ENCODE measurements at places on chromosomes 5 and 9. TPM values are rescaled to one million over a fixed set of nuclear protein-coding genes. Genes with fewer than 3 reads are reported as not detected.

DNA sequence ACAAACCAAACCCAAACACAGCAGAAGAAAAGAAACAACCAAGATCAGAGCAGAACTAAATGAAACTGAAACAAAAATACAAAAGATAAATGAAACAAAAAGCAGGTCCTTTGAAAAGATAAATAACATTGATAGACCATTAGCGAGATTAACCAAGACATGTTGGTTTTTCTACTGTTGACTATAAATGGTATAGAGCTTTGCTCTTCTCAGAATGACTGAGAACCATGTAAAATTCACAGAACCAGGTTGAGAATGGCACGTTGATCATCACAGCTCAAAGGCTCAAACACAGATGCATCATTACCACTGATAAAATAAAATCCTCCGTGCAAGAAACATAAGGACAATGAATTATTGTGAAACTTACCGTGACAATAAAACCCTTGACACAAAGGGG, 105.2 kb downstream of the MARCHF11 start:
- DNase-seq: no peak

DNA sequence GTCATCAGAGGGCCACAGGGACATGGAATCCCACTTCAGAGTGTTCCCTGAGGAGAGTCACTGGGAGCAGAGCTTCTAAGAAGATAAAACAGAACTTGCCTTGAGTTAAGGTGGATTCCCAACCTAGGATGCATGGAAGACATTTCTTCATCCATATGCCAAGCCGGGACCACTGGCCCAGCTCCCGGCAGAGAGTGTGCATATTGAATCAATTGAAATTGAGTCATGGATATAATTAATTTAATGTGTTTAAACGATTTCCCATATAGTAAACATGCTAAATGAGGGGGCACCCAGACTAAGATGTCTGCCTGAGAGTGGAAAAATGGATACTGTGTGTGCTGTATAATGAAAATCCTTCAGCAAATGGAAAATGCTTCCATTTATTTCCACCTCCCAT, 194.4 kb upstream of the TBC1D2 start:
- no peak for DNase-seq

DNA sequence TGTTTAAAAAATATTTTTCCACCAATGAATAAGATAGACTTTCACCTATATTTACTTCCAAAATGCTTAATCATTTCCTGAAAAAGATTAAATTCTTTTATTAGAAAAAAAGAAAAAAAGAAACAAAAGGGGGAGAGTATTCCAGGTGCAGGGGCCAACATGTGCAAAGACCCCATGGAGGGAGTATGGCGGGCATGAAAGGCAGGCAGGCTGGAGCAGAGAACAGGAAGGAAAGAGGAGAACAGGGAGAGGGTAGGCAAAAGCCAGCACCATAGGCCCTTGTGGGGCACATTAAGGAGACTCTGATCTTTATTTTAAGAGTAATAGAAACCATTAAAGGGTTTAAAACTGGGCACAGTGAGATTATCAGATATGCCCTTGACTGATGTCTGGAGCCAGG, 16.5 kb upstream of the SAP30L start:
- DNase-seq: no peak

DNA sequence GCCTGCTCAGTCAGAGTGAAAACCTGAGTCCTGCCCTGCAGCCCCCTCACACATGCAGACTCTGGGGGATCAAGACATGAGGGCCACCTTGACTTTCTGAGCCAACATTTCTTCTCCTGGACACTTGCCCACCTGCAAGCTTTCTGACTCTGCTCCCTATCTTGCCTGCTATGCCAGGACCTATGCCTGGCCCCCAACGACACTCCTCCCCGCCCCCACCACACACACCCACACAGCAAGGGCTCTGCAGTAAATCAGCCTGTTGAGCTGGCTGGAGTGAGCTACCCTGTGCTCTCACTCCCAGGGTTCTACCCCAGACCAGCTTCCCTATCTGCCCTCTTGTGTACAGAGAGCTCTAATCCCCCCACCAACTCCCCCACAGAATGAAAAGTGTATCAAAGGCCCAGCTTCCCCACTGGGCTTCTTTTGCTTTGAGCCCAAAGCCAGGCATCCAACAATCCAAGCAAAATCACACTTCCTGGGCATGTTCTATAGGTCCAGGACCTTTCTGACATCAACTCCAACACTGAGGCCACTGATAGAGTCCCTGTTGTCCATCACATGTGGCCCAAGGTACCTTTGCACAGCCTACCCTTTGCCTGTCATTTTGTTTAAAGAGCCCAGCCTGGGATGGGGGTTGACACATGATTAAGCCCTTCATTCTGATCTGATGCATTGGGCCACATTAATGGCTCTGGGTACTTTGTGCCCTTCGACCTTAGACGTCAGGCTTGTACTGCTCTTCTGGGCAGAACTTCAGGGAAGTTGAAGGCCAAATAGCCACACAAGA, 7.2 kb downstream of the PDLIM4 start:
- DNase-seq: no peak

GRCh38 chr5:81151546-81151945, 81.6 kb upstream of the CKMT2 start:
- DNase-seq: peak; percentile 55

DNA sequence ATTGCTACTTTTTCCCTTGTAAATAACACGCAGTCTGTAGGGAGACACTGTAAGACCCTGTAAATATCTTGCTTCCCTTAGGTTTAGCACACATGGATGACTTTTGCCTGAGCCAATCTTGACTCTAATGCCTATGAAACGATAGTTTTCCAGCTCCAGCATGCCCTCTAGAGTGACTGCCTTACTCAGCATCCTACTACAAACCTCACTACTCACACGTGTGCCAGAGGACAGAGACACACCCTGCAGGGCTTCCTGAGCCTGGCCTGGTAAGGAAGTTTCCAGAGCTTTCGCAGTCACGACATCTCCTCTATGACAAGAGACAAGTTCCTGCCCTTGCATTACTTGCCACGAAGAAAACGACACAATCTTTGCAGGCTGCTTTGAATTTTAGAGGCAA, 138.1 kb downstream of the ATPSCKMT start:
- no peak for DNase-seq

- DNase-seq: peak; percentile 76
These were observed 215.4 kb downstream of the GLIS3 start for GRCh38 chr9:4084435-4084818.

GRCh38 chr9:86337469-86338108, 16.6 kb downstream of the TUT7 start:
- DNase-seq: no peak

DNA sequence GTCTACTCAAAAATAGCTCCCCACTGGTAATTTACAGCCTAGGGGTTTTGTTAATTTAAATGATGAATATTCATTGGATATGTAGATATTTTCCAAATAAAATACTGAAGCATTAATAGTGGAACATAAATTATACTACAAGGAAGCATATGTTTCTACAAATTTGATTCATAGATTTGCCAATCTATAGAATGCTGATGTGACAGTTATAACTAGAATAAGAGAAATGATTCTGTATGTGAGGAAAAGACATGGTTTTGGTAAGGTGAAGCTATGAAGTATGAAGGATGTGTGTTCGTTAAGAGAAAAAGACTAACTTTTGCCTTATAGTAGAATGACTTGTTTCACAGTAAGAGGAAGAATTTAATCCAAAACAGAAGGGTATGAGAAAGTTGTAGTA, 61.3 kb downstream of the IARS1 start:
- no peak for DNase-seq

DNA sequence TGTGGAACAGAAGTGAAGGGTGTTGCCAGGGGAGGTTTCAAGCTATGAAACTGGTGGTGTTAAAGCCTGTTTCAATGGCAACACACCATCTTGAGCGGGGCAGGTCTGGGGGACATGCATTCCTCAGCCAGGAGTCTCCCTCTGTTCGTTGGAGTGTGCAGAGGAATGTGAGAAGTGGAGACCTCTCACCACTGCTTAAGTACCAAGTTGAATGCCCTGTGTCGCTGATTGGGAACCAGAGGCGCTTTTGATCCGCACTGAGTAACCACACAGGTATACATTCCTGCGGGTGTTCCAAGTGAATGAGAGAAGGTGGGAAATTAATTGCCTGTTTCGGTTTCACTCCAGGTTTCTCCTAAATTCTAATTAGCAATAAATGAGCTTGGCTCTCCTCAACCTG, 99.4 kb downstream of the LIX1 start:
- DNase-seq: peak; percentile 83

DNA sequence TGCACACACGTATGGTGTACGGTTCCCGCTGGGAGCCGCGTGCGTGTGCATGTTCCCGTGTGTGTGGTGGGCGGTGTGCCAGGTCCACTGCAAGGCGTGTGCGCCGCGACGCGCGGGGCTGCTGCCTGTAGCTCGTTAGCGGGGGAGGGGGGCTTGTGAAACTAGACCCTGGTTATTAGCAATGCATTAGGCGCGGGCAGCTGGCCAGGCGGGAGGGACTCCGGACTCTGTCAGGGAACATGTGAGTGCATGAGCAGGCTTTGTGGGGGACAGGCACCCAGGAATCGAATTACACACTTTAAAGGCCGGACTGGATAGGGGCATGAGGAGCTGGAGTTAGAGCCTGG, 32.2 kb upstream of the ENHO start:
- peak; percentile 84 for DNase-seq

- DNase-seq: peak; percentile 26
These were observed 36.1 kb upstream of the SLC2A8 start for GRCh38 chr9:127360829-127361228.

GRCh38 chr5:169116961-169117461, 183.9 kb downstream of the SLIT3 start:
- DNase-seq: no peak

DNA sequence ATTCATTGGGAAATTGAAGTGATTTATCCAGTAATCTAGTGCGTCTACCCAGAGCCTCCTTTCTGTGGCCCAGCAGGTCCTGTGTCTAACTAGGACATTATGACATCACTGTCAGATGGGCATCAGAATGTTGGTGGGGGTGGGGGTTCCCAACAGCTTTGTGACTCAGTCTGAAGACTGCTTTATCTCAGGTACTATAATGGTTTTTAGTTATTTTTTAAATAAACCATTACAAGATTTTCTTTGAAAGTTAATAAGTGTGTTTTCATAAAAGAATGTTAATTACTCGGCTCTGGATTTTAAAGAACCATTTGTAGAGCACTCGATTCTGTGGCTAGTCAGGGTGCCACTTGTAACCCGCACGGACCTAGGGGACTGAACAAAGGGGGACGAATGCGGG, at the start of gene EQTN:
TSS of gene EQTN (minus strand) at position 101 of the 400 bp plus-strand sequence. CDS start at position 6, 95 bp downstream.
- no peak for DNase-seq

DNA sequence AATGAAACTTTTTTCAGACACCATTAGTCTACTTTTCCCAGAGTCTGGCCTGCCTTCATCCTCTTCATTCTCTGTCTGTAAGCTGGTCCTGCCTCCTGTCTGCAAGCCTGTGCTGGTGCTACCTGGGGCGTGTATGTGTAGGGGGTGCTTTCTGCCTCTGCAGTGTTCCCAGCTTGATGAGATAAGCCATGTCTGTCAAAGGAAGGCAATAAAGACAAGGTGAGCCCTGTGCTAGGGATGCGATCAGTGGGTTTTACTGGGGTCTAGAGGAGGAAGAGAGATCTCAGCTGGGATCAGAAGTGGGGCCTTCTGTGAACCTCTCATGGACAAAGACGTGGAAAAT, 78.0 kb upstream of the TGFBR1 start:
- DNase-seq: no peak

- no peak for DNase-seq
These were observed 128.3 kb downstream of the DOCK2 start for GRCh38 chr5:169765176-169765996.

DNA sequence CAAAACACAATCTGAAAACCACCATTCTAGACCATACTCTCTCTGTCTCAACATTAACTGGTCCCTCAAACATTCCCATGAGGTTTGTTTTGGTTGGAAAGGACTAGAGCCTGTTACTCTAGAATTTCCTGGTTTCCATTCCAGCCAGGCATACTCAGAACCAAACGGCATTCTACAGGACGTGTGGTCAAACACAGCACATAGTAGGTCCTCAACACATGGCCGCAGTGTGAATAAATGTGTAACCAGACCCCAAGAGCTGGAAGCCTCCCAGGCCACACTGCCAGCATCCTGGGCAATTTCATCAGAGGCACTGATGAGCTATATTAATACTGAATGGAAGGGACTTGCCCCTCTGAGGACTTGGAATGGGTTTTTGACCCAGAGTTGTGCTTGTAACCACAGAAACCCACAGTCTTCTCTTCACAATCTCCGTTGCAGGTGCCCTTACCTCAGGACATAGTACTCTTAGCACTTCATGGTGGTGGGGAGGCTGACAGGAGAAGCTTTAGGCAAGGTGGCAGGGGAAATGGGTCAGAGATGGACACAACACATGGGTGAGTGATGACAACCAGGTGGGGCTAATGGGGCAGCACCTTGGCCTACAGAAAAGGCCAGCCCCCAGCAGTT, 66.0 kb downstream of the ZNF366 start:
- no peak for DNase-seq

DNA sequence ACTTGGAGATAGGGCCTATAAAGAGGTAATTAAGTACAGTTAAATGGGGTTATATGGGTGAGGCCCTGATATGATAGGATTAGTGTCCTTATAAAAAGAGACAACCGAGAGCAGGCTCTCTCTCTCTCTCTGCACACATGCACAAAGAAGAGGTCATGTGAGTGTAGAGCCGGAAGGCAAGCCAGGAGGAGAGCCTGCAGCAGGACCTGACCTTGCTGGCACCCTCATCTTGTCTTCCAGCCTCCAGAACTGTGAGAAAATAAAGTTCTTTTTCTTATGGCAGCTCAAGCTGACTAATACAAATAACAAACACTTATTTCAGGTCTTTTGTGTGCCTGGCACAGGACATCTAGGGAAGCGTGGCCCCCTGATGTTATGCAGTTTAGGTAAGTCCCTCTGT, 62.1 kb downstream of the ARHGAP26 start:
- DNase-seq: no peak

GRCh38 chr9:116390303-116391228, 237.0 kb downstream of the PAPPA start:
- DNase-seq: no peak

- peak; percentile 83 for DNase-seq
These were observed 7.5 kb upstream of the RAPGEF1 start for GRCh38 chr9:131747352-131747751.

DNA sequence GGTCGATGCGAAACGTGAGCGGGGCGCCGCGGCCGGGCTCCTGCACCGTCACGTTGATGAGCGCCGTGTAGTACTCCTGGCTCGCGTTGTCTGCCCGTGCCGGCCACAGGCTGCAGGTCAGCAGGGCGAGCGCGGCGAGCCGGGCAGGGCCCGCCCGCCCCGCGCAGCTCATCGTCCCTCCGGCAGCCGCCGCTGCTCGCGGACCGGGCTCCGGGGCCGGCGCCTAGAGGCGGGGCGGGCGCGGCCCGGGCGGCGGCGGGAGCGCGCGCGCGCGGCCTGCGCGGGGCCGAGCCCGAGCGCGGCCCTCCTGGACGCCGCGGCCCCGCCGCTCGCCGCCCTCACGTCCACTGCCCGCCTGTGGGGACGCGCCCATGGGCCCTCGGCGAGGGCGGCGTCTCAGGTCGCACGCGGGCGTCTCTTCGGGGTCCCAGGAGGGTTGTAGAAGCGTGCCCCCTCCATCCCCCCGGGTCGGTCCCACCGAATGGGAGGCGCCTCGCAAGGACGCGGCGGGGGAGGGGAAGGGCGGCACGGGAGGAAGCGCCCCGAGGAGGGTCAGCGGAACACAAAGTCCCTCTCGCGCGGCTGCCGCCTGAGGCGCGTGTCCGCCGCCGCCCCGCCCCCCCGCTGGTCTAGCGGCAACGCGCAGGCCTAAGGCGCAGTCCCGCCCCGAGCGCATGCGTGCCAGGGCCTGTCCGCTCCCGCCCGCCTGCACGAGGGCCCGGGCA, at the start of gene RNF130:
TSS of gene RNF130 (minus strand) at position 229 of the 725 bp plus-strand sequence. CDS start at position 172, 57 bp downstream.
- DNase-seq: peak; percentile 96

GRCh38 chr5:89397096-89397495, 514.1 kb upstream of the MEF2C start:
- no peak for DNase-seq

STARD4 gene
- 44.9 TPM for total RNA-seq

FOXD4L3 gene
- 0.21 TPM for total RNA-seq

WNK2 gene
- total RNA-seq: 8.5 TPM

GDA gene
- total RNA-seq: 0.65 TPM

GAPT gene
- 4.0 TPM for total RNA-seq

C9orf50 gene
- total RNA-seq: 0.15 TPM
